ENCODE measurements at places on chromosomes 5 and 9. TPM values are rescaled to one million over a fixed set of nuclear protein-coding genes. Genes with fewer than 3 reads are reported as not detected.

Gene SAXO1
- total RNA-seq: not detected

Gene ADAM19
- total RNA-seq: 9.4 TPM

Gene DPYSL3
- total RNA-seq: 52.4 TPM

Gene PIP5KL1
- 2.2 TPM for total RNA-seq

Gene GALNT12
- 1.4 TPM for total RNA-seq

GRCh38 chr5:139019211-139019610 lies 144.1 kb upstream of the LRRTM2 start:
- DNase-seq: no peak

DNA sequence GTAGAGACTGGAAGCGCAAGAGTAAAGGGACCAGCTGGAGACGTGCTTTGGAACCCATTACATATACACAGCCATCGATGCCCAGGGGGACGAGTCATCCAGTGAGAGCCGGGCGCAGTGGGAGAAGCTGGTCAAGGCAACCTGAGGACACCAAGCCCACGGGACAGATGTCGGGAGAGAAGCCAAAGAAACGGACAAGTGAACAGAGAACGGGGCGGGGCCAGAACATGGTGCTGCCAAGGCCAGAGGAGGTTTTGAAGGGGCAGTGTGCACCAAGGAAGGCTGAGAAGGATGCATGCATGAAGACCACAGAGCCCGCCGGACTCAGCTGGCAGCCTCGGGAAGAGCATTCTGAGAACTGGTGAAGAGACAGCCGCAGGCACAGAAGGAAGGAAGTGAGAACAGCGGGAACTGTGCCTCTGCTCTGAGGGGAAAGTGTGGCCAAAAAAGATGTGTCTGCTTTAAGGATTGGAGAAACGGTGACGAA lies 20.3 kb downstream of the CAMSAP1 start:
- peak; percentile 82 for DNase-seq

- no peak for DNase-seq
Observed at GRCh38 chr5:124134941-124135340, 611.5 kb downstream of the ZNF608 start.

DNA sequence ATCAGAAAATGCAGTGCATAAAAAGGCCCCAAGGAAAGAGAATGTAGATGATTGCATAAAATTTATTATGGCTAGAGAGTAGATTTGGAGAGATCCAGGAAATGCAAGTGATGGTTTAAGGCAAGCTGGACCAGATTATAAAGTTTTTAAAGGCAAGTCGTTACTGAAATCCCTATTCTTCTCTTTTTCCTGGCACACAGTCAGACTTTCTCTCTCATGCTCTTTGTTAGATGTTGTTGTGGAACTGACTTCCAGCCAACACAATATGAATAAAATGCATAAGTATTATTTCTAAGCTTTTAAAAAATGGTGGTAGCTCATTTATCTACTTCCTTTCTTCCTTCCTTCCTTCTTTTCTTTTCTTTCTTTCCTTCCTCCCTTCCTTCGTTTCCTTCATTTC lies 1085.4 kb upstream of the CDH6 start:
- DNase-seq: no peak

GRCh38 chr9:112849363-112849922 lies 41.2 kb downstream of the SLC46A2 start:
- no peak for DNase-seq

DNA sequence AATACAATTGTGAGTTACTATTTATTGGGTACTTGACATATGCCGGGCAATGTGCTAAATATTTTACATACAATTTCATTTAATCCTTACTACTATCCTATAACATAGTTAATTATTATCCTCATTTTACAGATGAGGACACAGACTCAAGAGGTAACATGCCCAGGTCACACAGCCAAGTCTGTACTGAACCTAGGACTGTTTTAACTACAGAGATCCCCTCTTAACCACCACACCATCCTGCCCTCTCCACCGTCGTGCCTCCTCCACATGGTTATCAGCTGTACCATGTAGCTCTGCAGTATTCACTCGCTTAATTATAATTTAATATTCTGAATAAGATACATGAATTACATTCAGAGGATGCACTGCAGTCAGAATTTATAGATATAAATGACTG lies 5.3 kb downstream of the RAB14 start:
- no peak for DNase-seq

DNA sequence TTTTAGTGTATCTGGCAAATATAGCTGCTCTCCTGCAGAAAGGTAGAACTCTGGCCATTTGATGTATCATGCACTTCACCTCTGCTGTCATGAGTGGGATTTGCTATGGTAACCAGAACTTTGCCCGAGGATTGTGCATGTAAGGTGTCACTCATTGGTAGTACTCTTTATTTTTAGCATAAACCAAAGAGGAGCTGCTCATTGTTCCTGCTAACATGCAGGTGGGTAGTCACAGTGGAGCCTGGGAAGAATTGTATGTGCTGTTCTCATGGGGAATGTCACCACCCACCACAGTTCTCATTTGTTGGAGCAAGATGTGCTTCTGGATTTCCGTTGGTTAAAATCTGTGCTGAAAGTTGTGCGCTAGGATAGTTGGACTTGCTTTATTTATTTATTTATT lies 12.3 kb downstream of the PDZD2 start:
- no peak for DNase-seq

DNA sequence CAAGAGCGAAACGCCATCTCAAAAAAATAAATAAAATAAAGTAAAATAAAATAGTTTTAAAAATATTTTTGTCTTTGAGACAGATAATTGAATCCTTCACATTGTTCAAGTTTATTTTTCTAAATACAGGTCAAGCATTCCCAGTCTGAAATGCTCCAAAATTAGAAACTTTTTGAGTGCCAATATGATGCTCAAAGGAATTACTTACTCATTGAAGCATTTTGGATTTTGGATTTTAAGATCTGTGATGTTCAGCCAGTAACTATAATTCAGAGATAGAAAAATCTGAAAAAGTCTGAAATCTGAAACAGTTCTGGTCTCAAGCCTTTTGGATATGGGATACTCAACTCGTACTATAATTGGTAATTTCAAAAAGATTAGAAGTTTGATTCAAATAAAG lies 39.8 kb downstream of the RBM27 start:
- no peak for DNase-seq

DNA sequence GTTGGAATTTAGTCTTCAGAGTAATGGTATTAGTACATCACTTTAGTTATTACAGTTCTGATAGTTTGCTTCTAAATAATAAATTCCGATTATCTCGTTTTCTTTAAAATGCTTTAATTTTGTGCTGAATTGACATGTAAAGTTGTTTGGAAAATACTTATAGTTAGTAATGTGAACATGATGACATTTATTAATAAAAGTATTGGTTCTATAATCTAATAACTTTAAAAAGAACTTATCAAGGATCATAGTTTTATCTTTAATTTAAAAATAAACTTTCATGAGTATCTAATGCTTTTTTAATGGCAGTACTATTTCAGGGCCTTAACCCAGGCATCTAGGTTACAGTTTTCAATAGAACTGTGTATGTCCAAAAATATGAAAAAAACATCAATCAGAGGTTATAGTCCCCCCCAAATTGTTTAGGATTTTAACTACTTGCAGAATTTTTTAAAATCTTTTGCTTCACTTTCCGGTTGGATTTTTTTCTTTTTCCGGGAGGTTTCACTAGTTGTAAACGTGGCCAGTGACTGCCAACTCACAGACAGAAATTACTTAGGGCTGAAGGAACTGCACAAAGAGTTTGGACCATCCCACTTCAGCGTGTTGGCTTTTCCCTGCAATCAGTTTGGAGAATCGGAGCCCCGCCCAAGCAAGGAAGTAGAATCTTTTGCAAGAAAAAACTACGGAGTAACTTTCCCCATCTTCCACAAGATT lies 680 bp downstream of the GPX8 start:
- no peak for DNase-seq

GRCh38 chr5:74306845-74307244 lies 333.7 kb downstream of the ENC1 start:
- DNase-seq: no peak

GRCh38 chr9:104923289-104923688 lies 4.7 kb downstream of the ABCA1 start:
- no peak for DNase-seq

DNA sequence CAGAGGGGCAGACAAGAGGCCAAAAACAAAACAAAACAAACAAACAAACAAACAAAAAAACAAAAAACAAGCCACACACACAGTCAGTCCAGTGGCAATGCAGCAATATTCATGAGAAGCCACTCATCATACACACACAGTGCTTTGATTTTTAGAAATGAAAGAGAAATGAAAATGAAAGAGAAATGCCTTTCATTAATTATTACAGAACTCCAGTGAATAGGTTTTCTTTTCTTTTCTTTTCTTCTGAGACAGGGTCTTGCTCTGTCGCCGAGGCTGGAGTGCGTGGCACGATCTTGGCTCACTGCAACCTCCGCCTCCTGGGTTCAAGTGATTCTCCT lies 36.9 kb downstream of the SPRY4 start:
- no peak for DNase-seq

DNA sequence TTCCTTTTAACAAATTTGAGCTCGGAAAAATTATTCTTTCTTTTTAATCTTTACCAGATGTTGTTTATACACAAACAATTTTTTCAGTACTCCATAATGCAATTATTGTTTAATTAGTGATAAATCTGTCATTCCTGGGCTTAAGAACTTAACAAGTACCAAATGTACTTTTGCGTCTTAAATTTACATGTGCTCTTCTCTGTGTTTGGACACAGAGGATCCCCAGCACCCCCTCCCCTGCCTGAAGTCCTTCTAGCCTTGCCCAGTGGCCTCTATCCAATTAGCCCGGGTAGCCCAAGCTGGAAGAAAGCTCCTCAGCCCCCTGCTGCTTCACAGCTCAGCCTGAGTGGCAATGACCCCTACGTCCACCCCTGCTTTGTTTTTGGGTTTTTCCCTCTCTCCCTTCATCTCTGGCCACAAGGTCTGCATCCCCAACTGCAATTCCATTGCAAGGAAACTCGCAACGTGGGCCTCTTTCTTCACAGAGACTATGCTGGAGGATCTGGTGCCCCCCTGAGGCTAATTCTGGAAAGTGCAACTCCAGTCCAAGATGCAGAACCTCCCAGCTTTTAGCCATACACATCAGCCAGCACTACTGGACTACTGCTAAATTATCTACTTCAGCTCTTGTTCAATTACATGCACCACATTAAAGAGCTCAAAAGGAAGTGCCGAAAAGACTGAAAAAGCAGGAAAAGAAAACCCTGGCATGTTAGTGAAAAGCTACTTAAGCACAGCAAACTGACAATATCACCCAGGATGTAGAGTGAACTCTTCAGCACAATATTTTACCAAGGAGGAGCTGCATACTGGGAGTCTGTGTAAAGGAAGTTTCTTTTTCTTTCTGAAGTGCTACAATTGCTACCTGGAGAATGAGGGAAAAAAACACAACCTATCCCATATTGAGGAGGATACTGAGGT lies 186.2 kb downstream of the FANCC start:
- no peak for DNase-seq

DNA sequence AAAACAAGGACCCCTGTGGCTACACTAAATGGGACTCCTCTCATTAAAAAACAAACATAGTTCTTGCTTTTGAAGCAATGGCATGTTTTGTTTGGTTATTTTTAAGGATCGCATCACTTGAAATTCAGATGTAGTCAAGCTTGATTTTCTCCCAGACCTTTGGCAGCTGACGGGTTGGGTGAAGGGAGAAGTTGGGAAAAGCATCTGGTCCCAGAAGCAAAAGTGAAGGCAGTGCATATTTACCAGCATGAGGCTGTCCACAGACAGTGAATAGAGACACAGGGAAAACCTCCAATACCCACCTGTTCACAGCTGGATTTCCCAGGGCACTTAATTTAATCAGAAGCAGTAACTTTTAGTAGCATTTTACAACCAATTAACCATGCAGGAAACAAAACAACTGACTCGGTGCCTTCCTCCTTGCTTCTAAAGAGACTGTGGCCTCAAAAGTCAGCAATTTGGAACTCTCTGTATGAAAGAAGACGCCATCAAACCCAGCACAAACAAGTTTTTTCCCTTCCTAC lies 245.4 kb downstream of the EBF1 start:
- no peak for DNase-seq

DNA sequence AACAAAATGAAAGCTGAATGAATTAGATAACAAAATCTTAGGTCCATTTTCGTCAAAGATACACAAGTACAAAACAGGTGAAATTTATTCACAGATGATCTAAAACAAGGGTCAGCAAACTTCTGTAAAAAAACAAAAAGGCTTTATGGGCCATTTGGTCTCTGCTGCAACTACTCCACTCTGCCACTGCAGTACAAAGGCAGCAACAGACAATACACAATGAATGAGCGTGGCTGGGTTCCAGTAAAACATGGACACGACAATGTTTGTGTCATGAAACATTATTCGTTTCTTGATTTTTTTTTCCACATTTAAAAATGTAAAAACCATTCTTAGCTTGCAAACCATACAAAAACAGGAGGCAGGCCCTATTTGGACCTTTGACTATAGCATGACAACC lies 71.9 kb downstream of the ECPAS start:
- no peak for DNase-seq

GRCh38 chr5:170310256-170310926 lies 12.8 kb upstream of the LCP2 start:
- no peak for DNase-seq
